NT2/D1 (cell line): ENCODE measurements at places on chromosomes 5 and 9.

- DNase-seq, result no peak
Measured at GRCh38 chr5:19608444-19609002, 379.5 kb downstream of the CDH18 start.

- no peak for DNase-seq
Measured at GRCh38 chr9:68762570-68762969, 57.5 kb downstream of the PIP5K1B start.

DNA sequence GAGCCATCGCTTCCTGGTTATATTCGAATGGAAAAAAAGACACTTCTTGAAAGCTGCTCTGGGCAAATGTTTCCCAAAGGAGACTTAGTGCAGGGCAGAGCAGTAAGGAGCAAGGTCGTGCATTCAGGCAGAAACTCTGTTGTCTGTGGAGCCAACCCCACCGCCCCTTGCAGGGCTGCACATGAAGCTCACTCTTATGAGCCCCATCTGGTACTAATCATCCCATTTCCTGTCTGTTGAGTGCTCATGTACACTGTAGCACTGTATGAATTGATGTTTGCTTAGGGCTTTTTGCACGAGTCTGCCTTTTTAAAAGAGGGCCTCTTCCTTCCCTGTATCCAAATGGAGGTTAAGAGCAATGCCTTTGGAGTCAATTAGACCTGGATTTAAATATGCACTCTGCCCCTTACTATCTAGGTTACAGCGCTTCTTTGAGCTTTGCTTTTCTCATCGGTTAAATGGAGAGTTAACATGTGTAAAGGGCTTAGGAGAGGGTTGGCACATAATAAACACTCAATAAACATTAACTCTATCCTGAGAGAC is 25.4 kb downstream of the HMHB1 start:
- no peak for DNase-seq

DNA sequence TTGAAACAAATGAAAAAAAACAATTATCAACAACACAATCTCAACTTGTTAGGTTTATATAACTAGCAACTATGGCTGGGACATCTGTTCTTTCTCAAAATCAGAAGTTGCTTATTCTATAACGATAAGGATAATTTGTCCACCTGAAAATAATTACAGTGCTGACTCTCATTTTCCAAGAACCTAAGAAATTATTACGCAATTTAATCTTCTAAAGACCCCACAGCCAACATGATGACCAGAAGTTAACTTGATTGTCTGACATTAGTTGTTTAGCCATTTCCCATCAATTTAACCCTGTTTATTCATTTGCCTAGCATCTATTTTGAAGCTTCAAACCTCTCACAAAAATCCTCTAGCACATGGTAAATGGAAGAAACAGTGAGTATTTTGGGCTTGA is 293.8 kb downstream of the ELAVL2 start:
- no peak for DNase-seq
